ENCODE measurements at places on chromosomes 3 and 15.
A peak's percentile ranks its signal among the peaks of the same experiment; 100 is the strongest.

GRCh38 chr15:78182336-78182700, 33.2 kb downstream of the IDH3A start:
- DNase-seq: no peak

DNA sequence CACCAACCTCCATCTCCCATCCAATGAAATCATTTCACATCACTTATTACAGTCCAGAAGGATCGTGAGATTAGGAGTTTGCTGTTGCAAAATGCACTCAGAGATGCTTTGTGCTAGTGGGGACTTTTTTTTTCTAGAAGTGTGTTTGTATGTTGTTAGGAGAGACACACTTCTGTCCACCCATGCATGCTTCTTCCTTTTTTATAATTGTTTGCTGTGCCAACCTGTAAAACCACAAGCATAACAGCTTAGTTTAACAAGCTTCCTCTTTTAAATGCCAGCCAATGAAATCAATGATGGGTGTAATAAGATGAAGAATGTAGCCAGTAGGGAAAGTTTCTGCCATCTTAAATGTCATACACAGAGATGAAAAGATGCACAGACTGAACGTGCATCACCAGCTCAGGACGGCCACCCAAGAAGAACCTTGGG, 305.6 kb upstream of the STT3B start:
- DNase-seq: no peak

DNA sequence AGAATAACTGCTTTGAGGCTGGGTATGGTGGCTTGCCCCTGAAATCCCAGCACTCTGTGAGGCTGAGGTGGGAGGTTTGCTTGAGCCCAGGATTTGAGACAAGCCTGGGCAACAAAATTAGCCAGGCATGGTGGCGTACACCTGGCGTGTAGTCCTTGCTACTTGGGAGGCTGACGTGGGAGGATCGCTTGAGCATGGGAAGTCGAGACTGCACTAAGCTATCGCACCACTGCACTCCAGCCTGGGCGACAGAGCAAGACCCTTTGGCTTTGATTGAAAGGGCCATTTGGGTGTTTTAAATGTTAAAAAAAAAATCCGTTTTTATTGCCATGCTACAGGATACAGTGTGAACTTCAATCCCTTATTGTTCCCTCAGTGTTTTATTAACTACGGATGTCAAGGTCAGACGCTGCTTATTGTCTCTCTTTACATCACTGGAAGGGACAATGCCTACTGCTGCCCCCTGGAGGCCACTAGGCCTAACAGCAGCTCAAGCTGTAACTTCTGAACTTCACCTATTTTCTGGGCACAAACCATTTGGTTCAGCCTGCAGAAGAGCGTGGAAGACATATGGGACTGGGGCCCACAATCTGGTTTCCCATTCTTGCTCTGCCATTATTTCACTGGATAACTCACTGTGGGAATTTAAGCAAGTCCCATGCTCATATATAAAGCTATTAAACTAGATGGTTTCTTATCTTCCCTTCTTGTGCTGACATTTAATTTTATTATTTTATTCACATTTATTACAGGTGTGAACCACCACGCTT, 15.3 kb upstream of the IREB2 start:
- DNase-seq: peak; percentile 68

- no peak for DNase-seq
Observed at GRCh38 chr3:72093270-72093991, 308.5 kb upstream of the PROK2 start.

DNA sequence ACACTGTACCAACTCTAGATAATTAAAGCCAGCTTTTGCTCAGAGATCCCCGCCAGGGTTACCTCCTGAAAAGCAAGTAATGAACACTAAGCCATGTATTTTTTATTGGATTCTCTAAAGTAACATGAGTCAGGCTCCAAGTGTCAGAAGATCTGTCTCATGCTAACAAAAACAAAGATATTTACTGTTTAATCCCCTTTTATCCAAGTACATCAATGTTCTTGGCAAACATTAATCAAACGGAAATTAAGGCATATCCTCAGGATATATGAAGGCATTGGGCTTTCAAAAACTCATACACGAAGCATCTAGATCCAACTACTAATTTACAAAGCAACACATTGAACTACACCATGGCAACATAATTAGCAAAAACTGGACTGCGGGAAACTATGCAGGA, 37.2 kb downstream of the MYO5A start:
- no peak for DNase-seq

DNA sequence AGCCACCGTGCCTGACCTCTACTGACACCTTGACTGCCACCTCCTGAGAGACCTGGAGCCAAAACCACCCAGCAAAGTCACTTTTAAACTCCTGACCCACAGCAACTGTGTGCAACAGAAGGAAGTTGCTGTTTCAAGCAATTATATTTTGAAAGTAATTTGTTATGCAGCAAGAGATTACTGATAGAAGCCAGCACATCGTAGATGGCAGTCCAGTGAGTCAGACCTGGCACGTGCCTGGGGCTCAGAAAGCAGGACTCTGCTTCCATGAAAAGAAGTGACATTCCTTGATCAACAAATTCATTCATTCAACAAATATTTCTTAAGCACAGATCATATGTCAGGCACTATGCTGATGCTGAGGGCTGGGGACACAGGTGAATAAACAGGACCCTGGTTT, 5.7 kb upstream of the CSPG4 start:
- DNase-seq: no peak

DNA sequence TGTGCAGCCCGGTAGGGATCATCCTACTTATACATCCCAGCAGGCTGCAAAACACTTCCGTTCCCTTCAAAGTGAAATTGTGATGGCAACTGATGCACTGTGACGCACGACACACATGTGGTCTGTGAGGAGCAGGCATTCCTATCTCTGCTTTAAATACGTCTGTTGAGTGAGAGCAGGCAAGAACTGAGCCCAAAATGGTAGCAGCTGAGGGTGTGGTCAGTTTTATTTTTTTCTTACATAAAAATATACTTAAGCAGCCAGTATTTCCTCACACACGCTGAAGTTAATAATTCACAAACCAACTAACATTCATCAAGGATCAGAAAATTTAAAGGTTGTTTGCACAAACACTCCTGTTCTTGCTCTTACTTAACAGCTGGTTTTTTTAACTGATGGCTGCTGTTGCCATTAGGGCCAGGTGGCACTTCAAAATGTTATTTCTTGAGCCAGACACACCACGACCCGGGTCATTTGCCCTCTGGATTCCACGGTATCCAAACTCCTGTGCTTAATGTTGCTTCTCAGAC, 23.9 kb downstream of the LRIG1 start:
- no peak for DNase-seq

GRCh38 chr3:168091302-168091858, 4.3 kb downstream of the GOLIM4 start:
- DNase-seq: no peak

DNA sequence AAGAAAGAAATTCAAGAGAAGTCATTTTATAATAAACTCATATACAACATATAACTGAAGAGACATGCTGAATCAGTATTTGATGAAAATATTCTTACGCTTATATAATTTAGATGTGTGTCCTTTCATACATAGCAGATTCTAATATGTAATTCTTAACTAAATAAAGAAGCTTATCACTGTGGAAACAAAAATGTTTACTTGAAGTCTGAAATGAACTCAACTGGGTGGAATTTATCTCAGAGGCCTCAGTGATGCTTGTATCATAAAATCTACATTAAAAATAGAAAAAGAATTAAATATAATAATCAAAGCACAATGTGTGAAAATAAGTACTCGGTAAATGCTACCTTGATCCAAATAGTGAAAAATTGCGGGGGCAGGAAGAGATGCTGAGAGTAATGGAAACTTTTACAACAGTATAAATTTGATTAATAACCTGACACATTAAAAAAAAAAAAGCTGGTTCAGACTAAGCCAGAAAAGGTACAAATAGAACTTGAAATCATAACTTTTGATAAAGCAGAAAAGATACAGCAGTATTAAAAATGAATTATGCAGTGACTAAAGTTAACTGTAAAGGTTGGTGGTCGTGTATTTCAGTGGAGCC, 12.0 kb upstream of the CBLB start:
- DNase-seq: no peak

DNA sequence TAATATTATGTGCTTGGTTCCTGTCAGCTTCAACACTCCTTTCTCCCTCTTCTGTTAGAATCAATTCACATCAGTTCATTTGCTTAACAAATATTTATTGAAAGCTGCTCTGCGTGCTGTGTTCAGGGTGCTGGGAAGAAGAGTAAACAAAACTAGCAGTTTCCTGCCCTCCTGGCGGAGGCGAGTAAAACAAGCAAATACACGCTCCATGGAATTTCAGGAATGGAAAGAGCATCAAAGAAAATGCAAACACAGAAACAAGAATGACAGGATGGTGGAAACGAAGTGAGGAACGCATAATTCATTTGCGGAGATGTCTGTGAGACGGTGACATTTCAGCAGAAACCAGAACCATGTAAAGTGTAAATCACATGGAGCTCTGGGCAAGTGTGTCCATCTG, 49.4 kb upstream of the SPTSSB start:
- no peak for DNase-seq

DNA sequence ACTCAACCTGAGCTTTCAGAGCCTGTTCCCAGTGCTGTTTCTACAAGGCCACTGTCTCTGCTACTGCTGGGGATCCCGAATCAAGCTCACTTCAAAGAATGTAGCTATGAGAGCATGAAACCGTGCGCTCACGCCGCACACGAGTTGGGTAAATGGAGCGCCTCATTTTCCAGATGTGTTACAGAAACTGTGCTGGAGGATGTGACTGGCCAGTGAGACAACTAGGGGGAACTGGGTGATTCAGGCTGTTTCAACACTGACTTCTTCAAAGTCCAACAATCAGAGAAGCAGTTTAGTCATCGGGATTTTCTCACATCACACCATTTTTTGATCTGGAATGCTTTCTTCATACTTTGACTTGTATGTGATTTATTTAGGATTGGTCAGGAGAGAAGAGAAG, 3.5 kb downstream of the ZNF710 start:
- DNase-seq: peak; percentile 29

DNA sequence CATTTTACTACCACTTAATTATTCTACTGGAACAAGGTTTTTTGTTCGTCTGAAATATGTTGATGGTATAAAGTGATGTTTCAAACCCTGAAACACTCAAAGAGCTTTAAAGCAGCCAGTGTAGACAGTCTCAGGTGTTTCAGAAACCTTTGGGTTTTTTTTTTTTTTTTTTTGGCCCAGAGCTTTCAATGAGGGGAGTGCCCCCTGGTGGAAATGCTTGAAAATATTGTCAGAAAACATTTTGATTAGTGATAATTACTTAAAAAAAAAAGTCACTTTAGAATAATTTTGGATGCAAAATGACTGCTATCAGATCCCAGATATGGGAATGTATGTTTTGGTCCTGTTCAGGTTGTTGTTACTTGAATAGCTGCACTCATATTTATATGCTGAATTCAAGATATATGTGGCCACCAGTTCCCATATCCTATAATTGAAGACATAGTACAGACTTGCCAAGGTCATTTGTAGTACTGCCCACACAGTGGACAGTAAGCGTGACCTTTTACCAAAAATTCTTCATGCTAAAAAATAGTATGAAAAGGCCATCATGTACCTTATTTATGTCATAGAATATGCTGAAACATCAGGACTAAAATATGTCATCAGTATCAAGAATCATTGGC, 35.9 kb downstream of the SATB1 start:
- DNase-seq: no peak

- DNase-seq: no peak
Observed at GRCh38 chr3:46191730-46192129, 16.4 kb downstream of the CCR1 start.

DNA sequence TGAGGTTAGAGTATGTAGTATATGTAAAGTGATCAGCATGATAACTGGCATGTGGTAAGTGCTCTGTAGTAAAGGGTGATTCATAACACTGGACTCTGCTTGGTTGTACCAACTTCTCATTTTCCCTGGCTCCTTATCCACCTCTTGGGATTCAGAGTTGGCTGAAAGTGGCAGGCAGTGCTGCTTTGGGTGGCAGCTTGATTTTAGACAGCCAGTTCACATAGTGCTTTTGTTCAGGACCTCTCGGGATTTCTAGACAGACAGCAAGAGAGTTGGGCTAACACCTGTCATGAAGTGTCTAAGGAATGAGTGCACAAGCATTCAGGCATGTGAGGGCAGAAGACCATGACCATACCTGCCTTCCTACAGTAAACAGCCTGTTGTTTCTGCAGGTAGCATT, 69.0 kb downstream of the RBM6 start:
- DNase-seq: no peak

DNA sequence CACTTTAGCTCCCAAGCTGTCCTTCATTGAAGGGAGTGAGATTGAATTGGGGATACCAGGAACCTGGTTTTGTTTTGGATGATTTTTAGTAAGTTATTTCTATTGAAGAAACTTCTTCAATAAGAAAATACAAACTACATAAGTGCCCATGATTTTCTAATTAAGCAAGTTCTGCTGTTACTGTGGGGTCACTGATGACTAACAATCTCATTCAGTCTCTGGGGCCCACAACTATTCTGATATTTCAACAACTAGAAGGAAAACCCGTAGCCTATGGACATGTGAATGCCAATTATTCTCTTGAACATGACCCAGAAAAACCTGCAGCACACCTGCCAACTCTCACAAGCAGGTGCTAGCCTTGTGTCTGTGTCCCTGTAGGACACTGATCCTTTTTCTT, 184.6 kb downstream of the DCLK3 start:
- no peak for DNase-seq

- no peak for DNase-seq
Observed at GRCh38 chr3:72163809-72164634, 379.1 kb upstream of the PROK2 start.

GRCh38 chr3:171755656-171756055, 54.6 kb downstream of the PLD1 start:
- DNase-seq: no peak

- DNase-seq: no peak
Observed at GRCh38 chr3:133831966-133832801, 26.6 kb downstream of the SRPRB start.

GRCh38 chr3:36650271-36650671, 114.1 kb downstream of the DCLK3 start:
- no peak for DNase-seq

DNA sequence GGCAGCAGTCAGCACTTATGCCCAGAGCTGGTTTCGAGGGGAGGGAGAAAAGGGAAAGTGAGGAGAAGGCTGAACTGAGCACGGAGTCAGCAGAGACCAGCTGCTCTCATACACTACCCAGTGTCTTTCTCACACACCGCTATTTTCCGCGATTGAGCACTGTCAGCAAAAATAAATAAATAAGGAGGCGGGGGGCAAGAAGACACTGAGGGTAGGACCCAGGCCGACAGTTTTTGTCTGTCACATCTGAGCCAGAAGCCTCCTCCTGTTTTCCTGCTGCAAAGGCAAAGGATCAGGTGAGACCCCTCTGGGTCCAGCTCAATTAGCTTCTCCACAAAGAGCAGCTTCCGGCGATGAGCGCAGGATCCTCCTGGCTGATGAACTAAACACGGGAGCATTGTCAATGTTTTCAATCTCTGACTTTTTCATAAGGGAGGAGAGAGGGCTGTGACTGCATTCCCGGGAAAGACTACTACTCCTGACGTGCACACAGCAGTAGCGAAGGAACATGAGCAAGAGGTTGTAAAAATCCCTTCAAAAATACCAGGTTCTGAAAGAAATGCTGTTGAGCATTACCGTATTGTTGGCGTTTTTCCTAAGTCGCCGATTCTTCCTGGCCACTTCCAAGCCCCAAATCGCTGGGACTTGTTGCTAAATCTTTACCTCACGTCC, 1.3 kb downstream of the FRMD5 start:
- no peak for DNase-seq

- no peak for DNase-seq
Observed at GRCh38 chr15:82228750-82229149, 33.8 kb downstream of the EFL1 start.

GRCh38 chr3:74845081-74845480, 230.6 kb upstream of the CNTN3 start:
- DNase-seq: no peak

- DNase-seq: no peak
Observed at GRCh38 chr15:49843725-49844124, 222.9 kb downstream of the DTWD1 start.
